Fibroblast of gingiva (primary cell): ENCODE measurements at places on chromosomes 1 and 21.

- peak; percentile 7 for DNase-seq
Measured at GRCh38 chr1:10575616-10576015, 100.9 kb downstream of the PEX14 start.

GRCh38 chr1:39886757-39887231, 3.5 kb upstream of the TRIT1 start:
- no peak for DNase-seq

- peak; percentile 13 for DNase-seq
Measured at GRCh38 chr1:51624855-51625254, 8.0 kb downstream of the OSBPL9 start.

DNA sequence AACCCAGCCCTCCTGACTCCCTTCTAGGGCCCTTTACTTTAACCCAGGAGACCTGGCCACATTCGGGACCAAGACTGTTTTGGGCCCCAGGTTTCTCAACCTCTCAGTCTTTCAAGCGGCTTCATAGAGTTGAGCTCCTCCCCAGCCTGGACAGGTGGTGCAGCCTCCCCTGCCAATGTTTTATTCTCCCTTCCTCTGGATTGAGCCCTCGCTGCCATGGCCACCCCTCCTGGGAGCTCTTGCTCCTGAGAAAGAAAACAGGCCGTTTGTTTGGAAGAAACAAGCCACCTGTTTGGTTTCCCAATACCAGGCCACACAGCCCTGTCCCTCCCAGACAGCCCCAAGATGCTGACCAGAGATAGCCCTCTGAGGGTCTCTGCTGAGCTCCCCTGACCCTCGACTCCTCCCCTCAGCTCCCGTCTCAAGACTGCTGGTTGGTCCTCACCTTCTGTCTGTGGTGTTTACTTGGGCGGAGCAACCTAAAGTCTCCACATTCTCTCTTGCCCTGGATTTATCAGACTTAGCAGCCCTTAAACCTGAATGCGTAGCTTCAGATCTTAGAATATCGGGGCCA, 3.3 kb downstream of the TMEM51 start:
- no peak for DNase-seq

DNA sequence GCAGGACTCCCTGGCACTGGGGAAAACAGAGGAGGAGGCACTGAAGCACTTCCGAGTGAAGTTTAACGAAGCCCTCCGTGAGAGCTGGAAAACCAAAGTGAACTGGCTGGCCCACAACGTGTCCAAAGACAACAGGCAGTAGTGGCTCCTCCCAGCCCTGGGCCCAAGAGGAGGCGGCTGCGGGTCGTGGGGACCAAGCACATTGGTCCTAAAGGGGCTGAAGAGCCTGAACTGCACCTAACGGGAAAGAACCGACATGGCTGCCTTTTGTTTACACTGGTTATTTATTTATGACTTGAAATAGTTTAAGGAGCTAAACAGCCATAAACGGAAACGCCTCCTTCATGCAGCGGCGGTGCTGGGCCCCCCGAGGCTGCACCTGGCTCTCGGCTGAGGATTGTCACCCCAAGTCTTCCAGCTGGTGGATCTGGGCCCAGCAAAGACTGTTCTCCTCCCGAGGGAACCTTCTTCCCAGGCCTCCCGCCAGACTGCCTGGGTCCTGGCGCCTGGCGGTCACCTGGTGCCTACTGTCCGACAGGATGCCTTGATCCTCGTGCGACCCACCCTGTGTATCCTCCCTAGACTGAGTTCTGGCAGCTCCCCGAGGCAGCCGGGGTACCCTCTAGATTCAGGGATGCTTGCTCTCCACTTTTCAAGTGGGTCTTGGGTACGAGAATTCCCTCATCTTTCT, 75.5 kb downstream of the PIK3CD start:
- no peak for DNase-seq

DNA sequence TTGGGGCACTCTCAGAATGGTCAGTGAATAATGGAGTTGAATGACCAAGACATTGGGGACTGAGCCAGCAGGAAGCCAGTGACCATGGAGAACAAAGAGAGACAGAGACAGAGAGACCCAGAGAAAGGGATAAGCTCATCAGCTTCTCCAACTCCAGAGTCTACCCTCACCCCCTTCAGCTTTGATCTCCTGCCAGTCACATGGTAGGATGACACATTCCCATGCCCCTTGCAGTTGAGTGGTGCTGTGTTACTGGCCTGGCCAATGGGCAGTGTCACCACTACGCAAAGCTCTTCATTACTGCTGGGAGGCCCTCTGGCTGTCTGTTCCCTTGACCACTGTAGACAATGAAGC, 643.5 kb downstream of the AJAP1 start:
- no peak for DNase-seq

DNA sequence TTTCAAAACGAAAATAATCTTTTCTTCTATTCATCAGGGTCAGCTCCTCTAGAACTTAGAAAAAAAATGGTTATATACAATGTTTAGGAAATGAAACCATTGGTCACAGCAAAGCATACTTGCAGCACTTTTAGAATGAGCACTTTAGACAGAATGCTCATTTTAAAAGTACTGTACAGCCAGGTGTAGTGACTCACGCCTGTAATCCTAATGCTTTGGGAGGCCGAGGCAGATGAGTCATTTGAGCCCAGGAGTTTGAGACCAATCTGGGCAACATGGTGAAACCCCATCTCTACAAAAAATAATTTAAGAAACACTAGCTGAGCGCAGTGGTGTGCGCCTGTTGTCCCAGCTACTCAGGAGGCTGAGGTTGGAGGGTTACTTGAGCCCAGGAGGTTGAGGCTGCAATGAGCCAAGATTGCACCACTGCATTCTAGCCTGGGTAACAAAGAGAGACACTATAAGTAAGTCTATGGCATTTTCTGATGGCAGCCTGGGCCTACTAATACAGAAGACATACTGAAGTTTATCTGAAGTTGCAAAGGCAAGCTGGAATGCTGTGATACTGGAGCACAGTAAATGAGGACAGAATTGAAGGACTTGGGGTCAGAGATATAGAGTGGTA, 48.9 kb upstream of the ZNF326 start:
- DNase-seq, result no peak

DNA sequence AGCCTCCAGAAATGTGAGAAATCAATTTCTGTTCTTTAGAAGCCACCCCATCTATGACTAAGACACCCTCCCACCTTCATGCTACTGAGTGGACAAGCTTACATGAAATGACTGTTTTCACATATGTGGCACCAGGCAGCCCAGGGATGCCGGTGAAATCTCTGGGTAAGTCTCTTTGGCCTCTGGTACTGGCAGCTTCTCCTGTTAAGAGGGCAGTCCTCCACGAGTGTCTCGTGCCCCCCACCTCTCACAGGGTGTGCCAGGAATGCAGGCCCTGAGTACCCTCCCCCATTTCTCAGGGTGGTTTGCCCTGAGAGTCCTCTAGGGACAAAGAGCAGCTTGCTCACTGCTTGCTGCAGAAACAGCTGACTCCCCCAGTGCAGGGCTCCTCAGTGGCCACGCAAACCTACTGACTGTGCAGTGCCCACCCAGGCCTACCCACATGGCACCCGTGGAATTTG, 3.2 kb upstream of the PRXL2B start:
- no peak for DNase-seq

- no peak for DNase-seq
Measured at GRCh38 chr1:21266119-21266774, 24.0 kb downstream of the ECE1 start.

- DNase-seq, result no peak
Measured at GRCh38 chr1:12475101-12475500, 142.9 kb downstream of the DHRS3 start.

- DNase-seq, result peak; percentile 80
Measured at GRCh38 chr1:42937141-42937696, 21.4 kb downstream of the SLC2A1 start.

DNA sequence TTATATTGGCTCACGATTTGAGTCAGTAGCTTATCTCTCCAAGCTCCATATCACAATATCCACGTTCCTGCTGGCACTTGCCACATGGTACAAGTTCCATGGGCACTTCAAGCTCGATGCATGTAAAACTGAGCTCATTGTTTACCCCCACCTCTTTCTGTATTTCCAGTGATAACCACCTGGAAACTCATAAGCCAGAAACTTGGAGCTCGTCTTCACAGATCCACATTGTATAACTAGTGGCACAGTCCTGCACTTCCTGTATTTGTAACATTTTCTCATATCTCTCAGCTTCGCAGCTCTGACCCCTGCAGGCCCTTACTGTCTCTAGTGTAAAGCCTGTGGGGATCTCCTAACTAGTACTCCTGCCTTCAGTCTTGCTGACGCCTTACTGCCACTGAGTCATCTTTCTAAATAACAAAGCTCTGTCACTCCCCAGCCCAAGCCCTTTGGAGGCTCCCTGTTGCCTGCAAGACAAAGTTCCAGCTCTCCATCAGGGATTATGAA, 6.5 kb upstream of the C2CD4D start:
- no peak for DNase-seq

DNA sequence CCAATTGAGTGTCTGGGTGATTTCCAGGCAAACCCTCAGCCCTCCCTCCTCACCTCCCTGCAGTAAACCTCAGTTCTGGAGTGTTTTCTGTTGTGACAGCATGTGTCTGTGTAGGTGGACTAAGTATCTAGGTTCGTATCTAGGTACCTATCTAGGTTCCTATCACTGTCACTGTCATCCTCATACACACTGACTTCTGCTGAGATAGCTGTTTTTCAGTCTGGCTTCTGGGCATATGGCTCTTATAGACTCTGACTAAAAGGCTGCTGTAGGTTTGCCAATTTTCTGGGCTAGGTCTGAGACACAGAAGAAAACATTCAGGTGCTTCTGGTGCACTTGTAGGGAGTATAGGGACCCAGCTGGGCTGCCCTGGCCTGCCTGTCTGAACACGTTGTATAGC, 8.1 kb upstream of the TRIM67 start:
- no peak for DNase-seq

GRCh38 chr1:58442114-58442513, 104.4 kb downstream of the OMA1 start:
- DNase-seq, result peak; percentile 10

DNA sequence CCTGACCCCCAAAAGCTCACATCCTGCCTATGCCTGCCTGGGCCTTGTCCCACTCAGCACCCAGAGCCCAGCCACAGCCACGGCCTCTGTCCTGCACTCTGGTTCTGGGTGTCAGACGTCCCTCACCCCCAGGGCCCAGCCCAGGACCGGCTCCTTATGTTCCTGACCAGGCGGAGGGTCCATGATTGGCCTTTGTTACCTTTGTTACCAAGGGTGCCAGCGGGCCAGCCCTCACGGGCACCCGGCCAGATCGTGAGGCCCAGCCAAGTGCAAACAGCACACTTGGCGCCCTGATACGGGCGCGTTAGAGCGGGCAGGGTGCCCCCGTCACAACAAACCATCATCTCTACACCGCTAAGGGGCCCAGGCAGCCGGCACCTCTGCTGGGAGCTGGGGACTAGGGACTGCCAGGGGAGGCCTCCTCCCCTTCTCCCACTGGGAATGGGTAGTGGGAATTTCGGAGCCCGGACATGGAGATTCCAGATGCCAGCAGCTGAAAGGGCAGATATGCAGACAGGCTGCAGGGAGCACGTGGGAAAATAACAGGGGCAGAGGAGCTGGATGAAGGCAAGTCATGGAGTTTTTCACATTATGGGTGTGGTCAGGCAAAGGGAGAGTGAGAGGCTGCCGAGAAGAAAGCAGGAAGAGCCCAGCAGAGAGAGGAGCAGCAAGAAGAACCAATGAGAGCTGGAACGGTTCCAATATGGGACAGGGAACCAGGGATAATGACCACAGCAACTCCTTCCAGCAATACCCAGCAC, 22.1 kb downstream of the HSPG2 start:
- peak; percentile 25 for DNase-seq

- DNase-seq, result no peak
Measured at GRCh38 chr1:156579472-156579871, at the start of gene TTC24. Gene TTC24, plus strand, starts transcription at chr1:156579723. Its CDS starts 1,642 bp downstream, at chr1:156581365.

DNA sequence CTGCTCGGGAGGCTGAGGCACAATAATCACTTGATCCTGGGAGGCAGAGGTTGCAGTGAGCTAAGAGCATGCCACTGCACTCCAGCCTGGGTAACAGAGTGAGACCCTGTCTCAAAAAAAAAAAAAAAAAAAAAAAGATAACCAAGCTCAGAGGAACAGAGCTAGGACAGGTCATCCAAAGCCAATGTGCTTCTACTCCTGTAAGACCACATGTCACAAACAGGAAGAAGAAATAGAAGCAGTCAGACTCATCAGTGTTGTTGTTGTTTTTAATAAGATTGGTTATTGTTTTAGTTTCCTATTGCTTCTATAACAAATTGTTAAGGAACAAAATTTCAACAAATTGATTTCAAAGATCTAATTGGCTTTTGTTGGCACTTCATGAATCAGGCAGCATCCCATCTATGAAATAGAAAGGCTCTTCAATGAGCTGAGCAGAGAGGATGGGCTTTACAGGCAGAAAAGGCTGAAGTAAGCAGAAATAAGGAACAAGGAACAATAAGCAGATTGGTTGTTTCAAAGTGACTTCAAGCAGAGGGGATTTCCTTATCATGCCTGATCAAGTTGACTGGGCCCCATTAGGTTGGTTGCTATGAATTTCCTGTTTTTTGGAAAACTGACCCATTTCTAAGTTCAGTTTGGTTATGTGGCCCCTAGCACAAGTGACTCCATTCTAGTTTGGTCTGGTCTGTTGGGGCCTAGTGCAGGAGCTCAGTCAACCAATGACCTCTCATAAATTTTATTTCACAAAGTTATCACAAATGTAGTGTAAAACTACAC, 6.0 kb upstream of the AKNAD1 start:
- DNase-seq, result no peak

- peak; percentile 85 for DNase-seq
Measured at GRCh38 chr1:91526496-91526895, 25.8 kb downstream of the CDC7 start.

GRCh38 chr1:220726634-220727033, 21.5 kb upstream of the MTARC2 start:
- no peak for DNase-seq

GRCh38 chr1:110067479-110067892, 3.0 kb downstream of the ALX3 start:
- no peak for DNase-seq

DNA sequence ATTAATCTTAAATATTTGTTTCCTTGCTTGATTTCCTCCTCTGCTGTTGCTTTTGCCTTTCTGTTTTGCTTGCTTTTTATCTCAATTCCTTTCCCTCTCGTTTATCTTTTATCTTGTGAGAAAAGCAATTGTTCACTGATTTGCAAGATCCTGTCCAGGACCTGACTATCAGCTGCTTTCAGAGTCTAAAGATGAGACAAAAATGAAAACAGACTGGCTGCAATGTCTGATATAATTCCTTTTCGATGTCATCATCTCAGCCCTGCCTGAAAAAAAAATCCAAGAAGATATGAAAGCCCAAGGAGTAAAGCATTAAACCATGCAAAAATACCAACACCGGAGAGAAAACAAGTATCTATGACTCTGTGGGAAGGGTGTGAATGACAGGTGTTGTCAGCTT, 225.5 kb downstream of the PATJ start:
- no peak for DNase-seq

- DNase-seq, result no peak
Measured at GRCh38 chr1:117613249-117613968, 7.6 kb downstream of the TENT5C start.
